ENCODE measurements at places on chromosomes 12 and 14. TPM values are rescaled to one million over a fixed set of nuclear protein-coding genes. Genes with fewer than 3 reads are reported as not detected.
A peak's percentile ranks its signal among the peaks of the same experiment; 100 is the strongest.

DNA sequence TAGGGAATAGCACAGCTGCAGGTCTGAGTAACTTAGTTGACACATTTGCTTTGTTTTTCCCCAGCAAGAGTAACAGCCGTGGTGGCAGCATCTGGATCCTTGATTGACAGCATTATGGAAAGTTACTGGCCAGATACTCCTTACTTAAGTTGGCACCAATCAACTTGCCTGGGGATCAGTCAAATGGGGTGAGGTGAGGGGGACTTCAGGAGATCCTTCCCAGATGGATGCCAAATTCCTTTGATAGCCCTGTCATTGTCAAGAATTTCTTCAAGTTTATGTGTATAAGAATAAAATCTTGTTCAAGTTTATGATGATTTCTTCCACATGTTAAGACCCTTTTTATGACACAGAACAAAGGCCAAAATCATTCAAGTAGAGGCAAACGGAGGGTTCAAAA, 618.4 kb downstream of the SLC6A15 start:
- no peak for DNase-seq

- DNase-seq: no peak
Observed at GRCh38 chr14:60254176-60254575, 5.2 kb downstream of the PPM1A start.

NAV3 gene
- polyA plus RNA-seq: 1.2 TPM

- DNase-seq: no peak
Observed at GRCh38 chr12:13223179-13223804, 26.8 kb downstream of the EMP1 start.

PRR4 gene
- polyA plus RNA-seq: 7.1 TPM

- no peak for DNase-seq
Observed at GRCh38 chr14:55802986-55803872, 223.2 kb downstream of the KTN1 start.

- DNase-seq: no peak
Observed at GRCh38 chr14:56528927-56529326, 50.7 kb upstream of the TMEM260 start.

DNA sequence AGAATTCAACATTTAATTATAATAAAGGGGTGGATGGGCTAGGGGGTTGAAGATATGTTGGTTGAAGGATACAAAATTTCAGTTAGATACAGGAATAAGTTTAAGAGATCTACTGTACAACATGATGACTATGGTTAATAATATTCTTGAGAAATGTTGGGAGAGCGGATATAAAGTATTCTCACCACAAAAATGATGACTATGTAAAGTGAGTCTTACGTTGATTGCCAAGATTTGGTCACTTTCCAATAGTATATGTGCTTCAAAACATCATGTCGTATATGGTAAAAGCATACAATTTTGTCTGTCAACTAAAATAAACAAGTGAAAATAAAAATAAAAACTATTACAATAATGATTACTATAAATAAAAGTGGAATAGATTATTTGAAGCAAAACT, 802.0 kb downstream of the C12orf50 start:
- peak; percentile 54 for DNase-seq

BEGAIN gene
- polyA plus RNA-seq: not detected
